Activated CD4-positive, alpha-beta T cell treated with anti-CD3 and anti-CD28 coated beads for 48 hours (primary cell): ENCODE measurements at places on chromosomes 7 and 10.

- no peak for DNase-seq
These were observed 12.9 kb upstream of the FIGNL1 start for GRCh38 chr7:50463035-50463434.

- DNase-seq = no peak
These were observed 8.3 kb upstream of the WASL start for GRCh38 chr7:123757095-123757494.

- no peak for DNase-seq
These were observed 19.9 kb downstream of the SLC13A4 start for GRCh38 chr7:135708041-135708440.

DNA sequence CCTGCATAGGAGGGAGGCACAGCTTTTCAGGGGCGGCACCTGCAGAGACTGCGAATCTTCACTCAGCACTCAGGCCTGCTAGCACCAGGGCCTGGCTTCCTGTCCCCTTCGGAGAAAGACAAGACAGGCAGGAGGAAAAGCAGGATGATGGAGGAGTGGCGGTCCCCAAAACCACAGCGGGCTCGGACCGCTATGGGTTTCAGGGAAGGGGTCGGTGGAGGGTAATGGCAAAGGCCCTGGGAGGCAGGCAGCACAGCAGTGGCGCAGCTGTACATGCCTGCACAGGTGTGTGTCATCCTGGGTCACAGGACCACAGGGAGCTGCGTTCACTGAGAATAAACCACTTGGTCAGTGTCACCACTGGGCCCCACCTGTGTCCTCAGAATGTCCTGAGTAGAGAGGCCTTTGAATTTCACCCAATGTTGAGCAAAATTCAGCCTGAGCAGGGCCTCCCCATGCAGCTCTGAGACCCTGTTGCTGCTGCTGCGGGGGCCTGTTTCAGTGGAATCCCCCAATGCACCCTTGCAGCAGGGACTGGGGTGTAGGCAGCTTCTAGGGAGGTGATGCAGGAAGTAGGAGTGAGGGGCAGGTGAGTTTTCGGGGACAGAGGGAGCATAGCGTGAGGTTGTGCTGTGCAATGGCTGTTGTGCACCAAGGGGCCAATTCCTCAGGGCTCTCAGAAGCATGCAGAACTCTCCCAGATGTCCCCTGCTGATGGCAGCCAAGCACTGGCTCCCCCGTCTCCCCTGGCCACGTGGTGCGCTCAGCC lies 90.6 kb upstream of the PPP2R2D start:
- no peak for DNase-seq

DNA sequence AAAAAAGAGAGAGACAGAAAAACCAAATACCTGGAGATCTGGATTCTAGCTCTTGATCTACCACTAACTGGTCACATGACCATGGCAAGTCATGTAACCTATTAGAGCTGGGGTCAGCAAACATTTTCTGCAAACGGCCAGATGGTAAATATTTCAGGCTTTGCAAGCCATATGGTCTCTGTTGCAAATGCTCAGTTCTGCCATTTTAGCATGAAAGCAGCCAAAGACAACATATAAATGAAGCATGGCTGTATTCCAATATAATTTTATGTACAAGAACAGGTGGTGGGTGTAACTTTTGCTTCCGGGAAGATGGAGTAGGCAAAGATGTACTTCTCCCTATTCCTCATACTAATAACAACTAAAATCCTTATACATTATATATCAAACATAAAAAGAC lies 6.7 kb downstream of the FRA10AC1 start:
- no peak for DNase-seq

DNA sequence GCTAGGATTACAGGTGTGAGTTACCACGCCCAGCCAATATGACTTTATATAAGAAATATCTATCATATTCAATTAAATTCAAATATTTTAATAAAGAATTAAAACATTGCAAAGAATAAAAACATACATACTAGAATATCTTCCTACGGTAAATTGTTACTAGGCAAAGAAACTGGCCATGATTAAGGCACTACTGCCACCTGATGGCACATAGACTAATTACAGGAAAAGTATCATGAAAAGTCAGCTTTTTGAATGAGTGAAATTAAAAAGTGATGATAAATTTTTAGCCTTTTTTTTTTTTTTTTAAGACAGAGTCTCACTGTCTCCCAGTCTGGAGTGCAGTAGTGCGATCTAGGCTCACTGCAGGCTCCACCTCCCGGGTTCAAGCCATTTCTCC lies 30.9 kb downstream of the MRPS33 start:
- DNase-seq = peak; percentile 14

DNA sequence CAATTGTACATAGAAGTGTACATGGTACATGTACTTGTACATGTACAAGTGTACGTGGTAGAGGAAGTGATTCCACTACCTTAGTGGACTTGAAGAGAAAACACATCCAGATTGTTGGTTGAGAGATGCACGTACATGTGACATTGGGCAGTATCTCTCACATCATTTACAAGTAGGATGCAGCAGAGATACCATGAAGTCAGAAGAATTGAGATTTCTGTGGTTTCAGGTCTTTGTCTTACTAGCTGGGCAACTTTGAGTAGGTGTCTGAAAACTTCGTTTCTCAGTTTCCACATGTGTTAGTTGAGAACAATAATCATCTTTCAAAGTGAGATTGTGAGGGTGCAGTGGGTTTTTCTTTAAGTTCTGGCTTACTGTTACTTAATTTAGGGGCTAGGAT lies 21.5 kb downstream of the CLDN12 start:
- no peak for DNase-seq

DNA sequence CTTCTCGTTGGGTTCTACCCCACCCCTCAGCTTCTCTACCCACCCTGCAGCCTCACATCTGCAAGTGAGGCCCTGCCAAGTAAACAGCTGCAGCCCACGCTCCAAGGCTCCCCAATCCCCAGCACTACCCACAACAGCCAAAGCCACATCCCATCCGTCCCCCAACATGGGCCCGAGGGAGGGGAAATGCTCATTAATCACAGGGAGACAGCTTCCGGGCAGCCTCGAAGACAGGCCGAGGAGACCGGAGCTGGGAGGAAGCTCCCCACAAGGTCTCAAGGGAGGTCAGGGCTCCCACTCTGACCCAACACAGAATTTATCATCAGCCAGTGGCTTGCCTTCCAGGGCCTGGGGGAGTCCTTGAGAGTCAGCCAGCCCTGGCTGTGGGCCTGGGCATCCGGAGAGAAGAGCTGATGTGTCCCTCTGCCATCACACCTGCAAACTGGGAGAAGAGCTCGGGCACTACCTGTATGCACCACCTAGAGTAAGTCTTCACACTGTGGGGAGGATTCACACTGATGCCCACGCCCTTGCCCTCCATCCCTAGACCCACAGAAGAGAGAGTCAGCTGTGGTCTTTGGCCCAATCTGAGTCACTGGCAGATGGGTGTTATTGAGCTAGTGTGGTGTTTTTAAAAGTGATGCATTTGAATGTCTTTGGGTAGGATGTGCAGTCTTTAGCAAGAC lies 115.5 kb upstream of the ZMIZ1 start:
- DNase-seq = no peak

- peak; percentile 20 for DNase-seq
These were observed 928 bp upstream of the CSTF2T start for GRCh38 chr10:51700228-51700817.
